ENCODE measurements at places on chromosomes 4 and X.

GRCh38 chr4:16596267-16596666 is 302.2 kb downstream of the LDB2 start:
- DNase-seq, result no peak

DNA sequence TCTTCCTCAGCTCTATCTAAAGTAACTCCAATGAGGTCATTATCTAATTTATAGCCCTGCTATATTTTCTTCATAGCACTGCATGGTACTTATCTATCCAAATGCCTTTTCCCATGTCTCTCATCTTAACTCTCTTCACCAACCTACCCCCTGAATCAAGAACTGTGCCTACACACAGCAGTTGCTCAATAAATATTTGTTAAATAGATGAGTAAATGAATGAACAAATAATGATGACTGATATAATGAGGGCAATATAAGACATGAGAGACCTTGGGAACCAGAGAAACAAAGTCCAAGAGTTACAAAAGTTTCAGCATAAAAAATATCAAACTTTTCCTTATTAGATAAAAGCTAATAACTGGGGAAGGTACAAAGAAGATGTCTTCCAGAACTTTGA is 19.6 kb downstream of the CAMK2D start:
- no peak for DNase-seq

- no peak for DNase-seq
Observed at GRCh38 chr4:99013884-99014523, 18.5 kb downstream of the METAP1 start.

DNA sequence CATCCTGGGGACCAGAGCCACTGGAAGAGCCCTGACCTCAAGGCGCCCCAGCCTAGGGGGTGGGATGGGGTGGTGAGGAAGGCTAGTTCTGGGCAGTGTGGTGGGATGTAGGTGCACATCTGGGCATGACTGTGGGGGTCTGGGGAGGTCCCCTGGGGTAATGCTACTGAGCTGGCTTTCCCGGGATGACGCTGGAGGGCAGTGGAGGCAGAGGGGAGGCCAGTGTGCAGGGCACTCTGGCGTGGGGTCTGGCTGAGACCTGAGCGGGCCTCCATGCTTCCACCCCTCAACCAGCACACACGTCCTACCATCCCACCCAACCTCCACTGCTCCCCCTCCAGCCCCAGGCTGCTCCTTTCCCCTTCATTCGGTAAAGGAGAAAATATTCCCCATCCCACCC is 4.8 kb upstream of the SH3BP2 start:
- DNase-seq, result no peak

DNA sequence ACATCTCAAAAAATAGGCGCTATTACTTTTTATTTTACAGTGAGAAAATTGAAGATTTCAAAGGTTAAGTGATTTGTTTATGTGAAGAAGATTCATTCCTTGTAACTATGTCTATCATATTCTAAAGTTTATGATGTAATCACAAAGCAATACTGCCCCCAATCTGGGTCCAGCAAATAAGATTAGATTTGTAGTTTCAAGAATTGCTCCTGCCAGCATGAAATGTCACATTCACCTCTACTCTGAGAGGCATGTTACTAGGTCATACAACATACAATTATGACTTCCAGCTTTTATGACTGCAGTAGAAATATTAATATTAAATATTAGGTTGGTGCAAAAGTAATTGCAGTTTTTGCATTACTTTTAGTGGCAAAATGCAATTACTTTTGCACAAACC is 976.2 kb downstream of the FSTL5 start:
- DNase-seq, result no peak

- no peak for DNase-seq
Observed at GRCh38 chrX:34863906-34864305, 78.7 kb upstream of the FAM47B start.

- DNase-seq, result no peak
Observed at GRCh38 chr4:150123087-150123486, 44.8 kb downstream of the DCLK2 start.

- DNase-seq, result no peak
Observed at GRCh38 chr4:55444827-55445226, 49.1 kb downstream of the TMEM165 start.

- no peak for DNase-seq
Observed at GRCh38 chr4:111210595-111210994, 587.7 kb upstream of the PITX2 start.

DNA sequence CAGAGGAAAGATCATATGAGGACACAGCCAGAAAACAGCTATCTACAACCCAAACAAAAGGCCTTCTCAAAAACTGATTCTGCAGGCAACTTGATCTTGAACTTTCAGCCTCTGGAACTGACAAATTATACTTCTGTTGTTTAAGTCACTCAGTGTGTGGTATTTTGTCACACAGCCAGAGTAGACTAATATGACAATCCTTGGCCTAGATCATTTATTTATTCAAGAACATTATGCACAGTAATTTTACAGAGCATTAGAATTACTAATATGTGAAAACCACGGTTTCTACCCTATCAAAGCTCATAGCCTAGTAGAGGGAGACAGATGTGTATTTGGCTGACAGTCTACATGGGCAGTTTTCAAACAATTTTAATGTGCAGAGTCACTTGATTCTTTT is 167.8 kb upstream of the PCDH18 start:
- DNase-seq, result no peak

- DNase-seq, result no peak
Observed at GRCh38 chrX:72123471-72124185, 8.1 kb downstream of the RTL5 start.

DNA sequence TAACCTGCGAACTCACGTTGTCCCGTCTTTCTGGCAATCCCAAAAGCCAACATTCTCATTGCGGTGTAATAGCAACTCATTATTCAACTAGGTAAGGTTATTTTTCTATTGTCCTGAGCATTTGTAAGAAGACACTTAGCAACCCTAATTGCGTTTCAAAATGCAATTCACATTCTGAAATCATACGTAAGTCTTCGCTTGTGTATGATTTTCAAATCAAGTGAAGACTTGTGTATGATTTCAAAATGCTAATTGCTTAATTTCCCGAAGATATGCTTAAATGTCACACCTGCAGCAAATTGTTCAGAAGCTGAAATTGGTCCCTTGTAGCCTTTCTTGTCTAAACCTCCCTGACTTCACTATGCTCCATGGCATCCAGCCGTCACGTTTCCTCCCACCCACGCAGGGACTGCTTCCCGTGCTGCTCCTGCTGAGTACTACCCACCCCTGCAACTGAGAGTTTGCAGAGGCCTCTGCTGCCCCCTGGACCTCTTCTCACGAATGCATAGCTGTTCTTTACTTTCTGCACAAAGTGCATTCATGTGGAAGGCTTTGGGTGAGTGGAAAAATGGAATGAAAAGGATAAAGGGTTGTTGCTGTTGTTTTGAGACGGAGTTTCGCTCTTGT is 40.8 kb upstream of the CLDN24 start:
- DNase-seq, result no peak

DNA sequence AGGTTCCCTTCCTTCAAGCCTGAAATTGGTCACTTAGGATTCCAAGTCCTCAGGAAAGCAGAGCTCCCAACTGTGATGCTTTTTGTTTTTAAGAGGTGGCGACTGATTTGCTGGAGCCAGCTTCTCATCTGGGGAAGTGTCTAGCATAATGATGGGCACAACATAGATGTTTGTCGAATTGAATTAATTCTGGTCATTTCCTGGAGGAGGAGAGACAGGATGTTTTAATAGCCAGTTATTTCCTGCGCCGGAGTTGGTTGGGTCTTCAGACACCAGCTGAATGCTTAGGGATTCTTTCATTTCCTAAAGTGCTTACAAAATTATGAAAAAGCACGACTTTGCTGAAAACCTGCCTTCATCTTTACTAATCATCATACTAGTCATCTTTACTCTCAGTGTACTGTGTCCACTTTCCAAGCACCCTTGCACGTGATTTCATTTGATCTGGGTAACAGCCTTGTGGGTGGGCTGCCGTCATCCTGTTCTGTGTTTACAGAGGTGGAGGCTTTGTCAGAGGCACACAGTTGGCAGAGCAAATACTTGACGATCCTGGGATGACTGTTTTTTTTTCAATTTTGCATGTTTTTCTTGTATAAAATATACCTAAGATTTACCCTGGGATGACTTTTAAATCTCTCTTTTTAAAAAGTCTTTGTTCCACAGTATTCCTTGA is 49.5 kb downstream of the RGS12 start:
- no peak for DNase-seq

DNA sequence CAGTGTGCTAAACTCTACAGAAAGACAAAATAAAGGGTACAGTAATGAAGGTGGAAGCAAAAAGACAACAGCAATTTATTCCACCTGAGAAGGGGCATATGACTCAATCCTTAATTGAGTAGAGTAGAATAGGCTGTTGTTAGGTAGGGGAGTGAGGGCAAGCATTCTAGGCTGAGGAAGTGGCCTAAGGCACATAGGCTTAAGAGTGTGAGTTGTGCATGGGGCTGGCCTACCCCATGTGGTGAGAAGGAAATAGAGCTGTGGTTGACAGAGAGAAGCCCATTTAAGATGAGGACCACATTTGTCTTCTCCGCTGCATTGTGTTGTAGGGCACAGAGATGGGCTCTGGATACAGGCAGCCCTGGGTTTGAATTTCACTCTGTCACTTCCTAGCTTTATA is 3.4 kb upstream of the ZCCHC18 start:
- DNase-seq, result no peak

GRCh38 chrX:153688911-153689590 is 1.3 kb downstream of the SLC6A8 start:
- no peak for DNase-seq

DNA sequence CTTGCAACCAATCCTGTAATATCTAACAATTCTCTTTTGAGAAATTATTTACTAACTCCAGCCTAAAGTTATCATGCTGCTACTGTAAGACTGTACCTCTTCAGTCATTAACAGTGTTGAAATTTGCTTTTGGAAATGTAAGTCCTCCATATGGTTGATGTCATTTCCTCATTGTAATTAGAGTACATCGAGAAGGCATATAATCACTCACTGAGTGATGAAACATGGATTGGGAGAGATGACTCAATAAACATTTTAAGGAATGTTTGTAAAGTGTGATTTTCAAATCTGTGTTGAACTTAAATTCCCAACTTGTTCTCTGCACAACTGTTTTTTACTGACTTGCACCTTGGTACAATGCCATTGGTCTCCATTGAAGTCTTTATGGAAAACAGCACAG is 61.2 kb downstream of the HMGB2 start:
- no peak for DNase-seq

- DNase-seq, result no peak
Observed at GRCh38 chr4:147198411-147199051, 252.9 kb upstream of the TTC29 start.

GRCh38 chr4:41057467-41057866 is 156.9 kb downstream of the APBB2 start:
- DNase-seq, result peak; percentile 69

DNA sequence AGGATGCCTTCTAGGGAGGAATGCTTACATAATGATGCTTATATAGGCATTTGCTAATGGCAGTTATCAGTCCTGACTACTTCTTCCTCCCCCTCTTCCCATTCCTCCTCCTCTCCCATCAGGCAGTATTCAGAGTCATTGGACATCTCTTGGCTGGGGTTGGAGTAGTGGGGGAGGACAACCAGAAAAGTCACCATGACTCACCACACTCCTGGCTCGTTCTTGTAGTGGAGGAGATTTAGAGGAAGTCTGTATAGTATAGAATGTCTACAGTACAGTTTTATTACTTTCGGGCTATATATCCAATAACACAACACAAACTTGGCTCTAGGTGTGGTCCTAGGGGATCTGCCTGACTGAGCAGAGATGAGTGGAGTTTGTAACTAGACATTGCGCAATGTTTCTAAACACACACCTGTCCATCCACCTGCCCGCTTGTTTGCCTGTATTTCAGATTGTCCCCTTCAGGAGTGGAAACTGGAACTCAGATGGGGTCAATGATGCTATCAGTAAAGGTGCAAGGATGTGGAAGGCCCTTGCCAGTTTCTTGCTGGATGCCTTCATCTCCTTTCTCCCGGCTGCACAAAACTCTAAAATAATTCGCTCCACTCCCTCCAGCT is 27.9 kb upstream of the KIAA1210 start:
- DNase-seq, result peak; percentile 15

GRCh38 chr4:130424211-130424610 is 1328.3 kb downstream of the C4orf33 start:
- no peak for DNase-seq

DNA sequence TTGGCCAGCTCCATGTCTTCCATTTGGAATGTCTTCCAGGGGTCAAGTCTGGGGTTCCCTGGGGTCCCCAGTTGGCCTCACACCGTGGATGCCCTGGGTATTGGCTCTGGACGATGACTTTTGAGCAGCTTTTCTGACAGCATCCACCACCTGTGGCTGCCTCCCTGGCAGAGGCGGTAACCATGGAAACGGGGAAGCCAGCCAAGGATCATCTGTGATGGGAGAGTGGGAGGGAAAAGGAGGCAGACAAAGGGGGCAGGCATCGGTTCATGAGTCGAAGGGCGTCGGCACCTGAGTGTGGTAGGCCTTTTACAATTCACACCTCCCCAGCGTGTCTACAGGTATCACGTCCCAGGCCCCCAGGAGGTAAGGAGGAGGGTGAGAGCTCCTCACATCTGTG is 152.2 kb downstream of the ASMT start:
- DNase-seq, result no peak

GRCh38 chrX:65723706-65724105 is 56.3 kb downstream of the MSN start:
- no peak for DNase-seq

DNA sequence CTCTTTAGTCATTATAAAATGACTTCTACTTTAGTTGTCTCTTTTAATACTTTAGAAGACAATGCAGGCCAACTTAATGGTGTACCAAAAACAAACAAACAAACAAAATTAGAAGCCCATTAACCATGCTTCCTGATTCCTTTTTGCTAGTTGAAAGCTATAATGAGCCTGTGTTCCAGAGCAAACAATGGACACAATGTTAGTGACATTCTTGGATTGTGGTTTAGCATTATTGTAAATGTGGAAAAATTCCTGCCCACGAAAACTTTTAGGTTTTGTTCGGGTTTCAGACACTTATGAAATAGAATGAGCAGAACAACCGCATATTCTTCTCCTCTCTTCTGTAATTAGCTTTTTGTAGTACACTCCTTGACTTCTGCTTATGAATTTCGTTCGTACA is 1682.7 kb upstream of the PCDH7 start:
- no peak for DNase-seq

- DNase-seq, result no peak
Observed at GRCh38 chrX:75301060-75301459, 27.2 kb downstream of the UPRT start.

GRCh38 chr4:77028246-77028645 is 47.5 kb downstream of the CCNI start:
- DNase-seq, result no peak

DNA sequence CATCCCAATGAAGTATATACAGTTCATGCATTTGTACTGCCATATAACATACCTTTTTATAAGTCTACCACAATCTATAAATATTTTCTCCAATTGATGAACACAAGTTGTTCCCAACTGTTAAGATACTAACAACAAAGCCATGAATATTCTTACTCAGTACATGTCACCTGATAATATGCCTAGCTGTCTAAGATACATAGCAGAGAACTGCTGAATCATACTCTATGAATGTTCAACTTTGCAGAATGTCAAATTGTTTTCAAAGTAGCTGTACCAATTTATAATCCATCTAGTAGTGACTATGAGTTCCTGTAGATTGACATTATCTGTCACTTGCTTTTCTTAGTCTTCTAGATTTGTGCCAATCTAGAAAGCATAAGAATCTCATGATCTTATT is 84.9 kb downstream of the RAB28 start:
- peak; percentile 5 for DNase-seq
